ENCODE measurements at places on chromosomes 13 and 19. TPM values are rescaled to one million over a fixed set of nuclear protein-coding genes. Genes with fewer than 3 reads are reported as not detected.
A peak's percentile ranks its signal among the peaks of the same experiment; 100 is the strongest.

Gene ANGPTL8
- total RNA-seq: not detected

DNA sequence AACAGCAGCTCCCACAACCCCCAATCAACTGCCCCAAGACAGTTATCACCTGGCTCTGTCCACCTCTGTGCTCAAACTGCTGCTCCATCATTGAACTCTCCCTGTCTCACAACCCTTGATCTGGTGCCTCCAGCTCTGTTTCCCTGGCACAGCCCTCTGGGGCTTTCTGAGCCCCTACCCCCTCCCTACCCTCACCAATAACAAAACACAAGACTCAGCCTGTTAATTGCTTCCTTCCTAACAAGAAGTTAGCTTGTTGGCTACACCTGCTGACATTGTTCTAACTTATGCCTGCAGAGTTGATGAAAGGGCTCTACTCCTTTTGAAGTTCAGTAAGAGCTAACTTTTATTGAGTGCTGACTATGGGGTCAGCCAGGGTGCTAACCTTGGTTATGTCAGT, 99.4 kb upstream of the FNDC3A start:
- no peak overlapping the region for H3K27ac ChIP-seq
- H3K36me3 ChIP-seq: no peaks in the 10 kb centered on the region
- no peak for DNase-seq
- H3K4me3 ChIP-seq: no peak overlapping the region
- H3K4me1 ChIP-seq: no peaks in the 10 kb centered on the region

DNA sequence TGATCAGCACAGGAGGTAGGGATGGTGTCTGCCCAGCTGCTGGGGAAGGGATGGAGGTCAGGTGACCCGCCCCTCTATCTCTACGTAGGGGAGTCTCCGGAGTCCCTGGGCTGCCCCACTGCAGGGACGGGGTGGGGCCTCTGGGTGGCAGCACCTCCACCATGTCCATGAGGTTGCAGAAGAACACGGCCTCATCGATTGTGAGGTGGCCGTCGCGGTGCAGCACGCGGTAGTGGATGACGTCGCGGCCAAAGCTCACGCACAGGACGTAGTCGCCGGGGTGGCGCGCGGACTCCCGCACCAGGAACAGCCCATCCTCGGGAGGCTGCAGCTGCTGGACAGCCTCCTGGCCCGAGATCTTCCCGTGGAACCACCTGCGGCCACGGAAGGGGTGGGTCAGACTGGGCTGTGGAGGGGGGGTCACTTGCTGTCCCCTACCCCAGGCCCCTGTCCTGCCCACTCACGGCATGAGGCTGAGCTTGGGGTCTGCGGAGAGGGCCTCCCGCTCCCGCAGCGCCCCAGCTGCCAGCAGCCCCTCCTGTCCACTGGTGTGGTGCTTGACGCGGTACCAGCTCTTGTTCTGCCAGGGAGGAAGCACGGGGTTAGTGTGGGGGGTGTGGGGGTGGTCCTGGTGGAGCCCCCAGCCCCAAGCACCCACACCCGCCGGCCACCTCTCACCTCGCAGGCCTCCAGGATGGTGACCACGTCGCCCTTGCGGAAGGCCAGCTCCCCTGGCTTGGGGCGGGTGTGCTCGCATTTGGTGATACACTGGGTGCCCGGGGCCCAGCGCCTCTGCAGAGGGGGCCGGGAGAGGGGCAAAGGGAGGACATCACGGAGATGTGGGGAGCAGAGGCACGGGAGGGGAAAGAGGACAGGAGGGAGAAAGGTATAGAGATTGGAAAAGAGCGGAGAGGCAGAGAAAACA, 2.3 kb downstream of the MATK start:
- DNase-seq: peak; percentile 64
- H3K36me3 ChIP-seq: no peaks in the 10 kb centered on the region
- no peaks in the 10 kb centered on the region for H3K4me1 ChIP-seq
- H3K4me3 ChIP-seq: no peak overlapping the region
- H3K27ac ChIP-seq: no peak overlapping the region
- H3K27me3 ChIP-seq: peaks cover 7% of the 10 kb centered on the region

- H3K4me1 ChIP-seq: no peaks in the 10 kb centered on the region
- peaks cover 3% of the 10 kb centered on the region for H3K36me3 ChIP-seq
- no peaks in the 10 kb centered on the region for H3K27me3 ChIP-seq
- H3K27ac ChIP-seq: no peak overlapping the region
- no peak overlapping the region for H3K4me3 ChIP-seq
- DNase-seq: peak; percentile 3
Observed at GRCh38 chr19:16969135-16969534, 57.5 kb downstream of the CPAMD8 start.

DNA sequence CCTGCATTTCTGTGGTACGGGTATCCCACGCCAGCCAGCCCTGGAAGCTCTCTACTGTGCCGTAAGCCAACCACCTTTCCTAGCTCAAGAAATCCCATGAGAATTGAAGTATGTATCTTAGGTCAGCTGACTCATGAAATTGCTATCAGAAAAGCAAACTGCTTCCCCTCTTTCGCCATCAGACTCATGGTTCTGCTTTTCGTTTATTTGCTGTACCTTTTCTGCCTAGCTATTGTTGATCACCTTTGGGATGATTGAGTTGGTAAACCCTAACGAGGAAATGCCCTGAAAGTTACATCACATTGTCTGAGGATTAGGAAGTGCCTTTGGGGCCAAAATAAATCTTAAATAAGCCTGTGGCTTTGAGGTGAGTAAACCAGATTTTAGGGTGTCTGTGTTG, at the start of gene ADGRE3:
Gene ADGRE3 (minus strand): TSS at position 81 of the 400 bp plus-strand sequence. CDS start 74 bp downstream, at position 7.
- DNase-seq: no peak
- no peaks in the 10 kb centered on the region for H3K36me3 ChIP-seq
- H3K4me3 ChIP-seq: peak within 1 kb of the TSS; percentile 15
- no peaks in the 10 kb centered on the region for H3K4me1 ChIP-seq
